ENCODE measurements at places on chromosomes 4 and X. TPM values are rescaled to one million over a fixed set of nuclear protein-coding genes. Genes with fewer than 3 reads are reported as not detected.

The HPGD gene
- total RNA-seq = 2.8 TPM

The TEX11 gene
- not detected for total RNA-seq

The GAGE12F gene
- not detected for total RNA-seq

The GLA gene
- total RNA-seq = 45.8 TPM

- no peak for DNase-seq
These were observed 120.5 kb downstream of the AFF1 start for GRCh38 chr4:87055311-87055710.

GRCh38 chr4:129747756-129748155 is 651.8 kb downstream of the C4orf33 start:
- no peak for DNase-seq

DNA sequence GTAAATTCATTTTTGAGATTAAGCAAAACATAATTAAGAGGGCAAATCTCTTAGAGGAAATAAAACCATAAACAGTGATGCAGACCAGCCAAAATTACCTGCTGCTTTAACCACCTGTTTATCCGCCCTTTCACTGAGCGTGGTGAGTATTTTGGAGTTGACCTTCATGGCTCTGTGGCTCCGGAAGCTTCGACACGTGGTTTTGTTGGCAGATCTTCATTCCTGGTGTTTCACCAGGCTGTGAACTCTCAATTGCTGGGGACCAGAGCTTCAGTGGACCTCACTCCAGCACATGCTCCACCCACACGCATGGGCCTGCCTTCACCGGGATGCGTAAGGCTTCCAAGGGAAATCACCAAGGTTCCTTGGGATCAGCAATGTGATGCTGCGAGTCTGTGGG is 83.8 kb downstream of the FHDC1 start:
- no peak for DNase-seq

DNA sequence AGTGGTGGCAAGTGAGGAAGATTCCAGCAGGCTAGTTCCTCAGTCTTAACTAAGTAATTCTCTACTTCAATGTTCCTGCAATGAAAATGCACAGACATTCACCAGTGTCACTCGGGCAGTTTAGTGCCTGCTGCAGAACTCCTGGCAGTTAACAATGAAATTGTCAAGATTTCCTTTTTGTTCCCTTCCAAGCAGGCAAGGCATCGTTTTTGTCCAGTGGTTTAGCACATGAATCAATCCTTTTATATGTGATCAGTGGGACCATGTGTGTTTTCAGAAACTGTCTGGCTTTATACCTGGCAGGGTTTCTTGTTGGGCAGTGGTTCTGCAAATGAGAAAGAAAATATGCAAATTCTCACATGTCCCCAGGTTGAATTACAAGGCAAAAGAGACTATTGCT is 122.2 kb downstream of the GBA3 start:
- no peak for DNase-seq

Measured in activated naive CD4-positive, alpha-beta T cell treated with anti-CD3 and anti-CD28 coated beads for 36 hours (primary cell).